ENCODE measurements at places on chromosomes 1 and 21.

GRCh38 chr1:55323760-55324159 is 108.6 kb upstream of the USP24 start:
- DNase-seq: no peak

DNA sequence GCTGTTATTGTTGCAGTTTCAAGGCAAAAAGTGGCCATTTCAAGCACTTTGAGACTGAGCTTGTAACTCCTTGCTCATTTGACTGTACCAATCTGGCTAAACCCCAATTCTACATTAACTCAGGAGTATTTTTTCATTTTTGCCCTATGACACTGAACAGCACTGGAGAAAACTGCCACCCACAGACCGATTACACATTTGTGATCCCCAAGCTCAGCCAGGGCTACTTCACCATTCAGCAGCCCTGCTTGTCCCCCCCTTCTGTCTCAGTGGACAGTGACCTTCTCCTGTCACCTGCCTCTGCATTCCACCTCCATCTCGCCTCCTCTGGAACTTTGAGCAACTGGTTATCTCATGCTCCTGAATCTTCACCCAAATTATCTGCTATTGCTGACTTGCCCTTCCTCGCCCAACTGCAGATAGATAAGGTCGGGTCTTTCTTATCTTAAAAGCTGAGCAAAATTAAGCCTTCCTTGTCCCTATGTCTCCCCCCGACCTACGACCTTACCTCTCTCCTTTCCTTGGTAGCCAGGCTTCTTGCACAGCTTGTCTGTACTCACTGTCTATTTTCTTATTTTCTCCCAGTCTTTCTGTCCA is 25.3 kb downstream of the SPATA46 start:
- DNase-seq: no peak

DNA sequence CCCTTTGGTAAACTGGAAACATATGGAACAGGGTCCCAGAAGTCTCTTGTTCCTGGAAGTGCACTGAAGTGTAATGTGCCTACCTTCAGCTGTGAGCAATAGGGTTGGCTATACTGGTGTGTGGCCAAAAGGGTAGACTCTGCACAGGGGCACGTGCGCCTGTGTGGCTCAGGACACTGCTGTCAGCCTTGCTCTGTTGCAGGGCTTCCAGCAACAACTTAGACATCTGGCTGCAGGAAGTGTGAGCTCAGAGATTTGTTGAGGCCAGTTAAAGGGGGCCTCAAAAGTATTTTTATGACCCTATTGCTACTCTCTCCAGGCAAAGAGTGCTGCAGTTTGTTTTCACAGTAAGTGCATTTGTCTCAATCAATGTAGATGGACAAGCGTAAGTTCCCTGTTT is 7.5 kb downstream of the CTPS1 start:
- no peak for DNase-seq

- no peak for DNase-seq
These were observed 135.7 kb downstream of the ROR1 start for GRCh38 chr1:63909526-63909925.

GRCh38 chr21:16071761-16072160 is 342.0 kb downstream of the USP25 start:
- no peak for DNase-seq

GRCh38 chr1:119674111-119674526 is 26.1 kb upstream of the ZNF697 start:
- no peak for DNase-seq

DNA sequence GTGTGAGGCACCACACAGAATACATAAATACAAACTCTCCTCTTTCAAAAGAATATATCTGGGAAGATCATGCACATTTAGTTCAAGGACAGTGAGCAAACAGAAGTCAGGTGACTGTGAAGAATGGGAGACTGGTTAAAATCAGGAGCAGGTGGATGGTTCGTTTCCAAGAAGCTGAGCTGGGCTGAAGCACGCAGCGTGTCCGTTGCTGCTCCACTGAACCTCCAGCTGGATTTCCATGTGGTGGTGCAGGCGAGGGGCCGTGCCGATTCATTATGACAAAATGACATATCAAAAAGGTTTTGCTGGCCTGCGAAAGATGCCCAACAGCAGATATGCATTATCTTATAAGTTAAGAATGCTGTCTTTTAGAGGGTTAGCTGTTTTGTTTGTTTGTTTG is 66.0 kb downstream of the OLIG1 start:
- DNase-seq: no peak

DNA sequence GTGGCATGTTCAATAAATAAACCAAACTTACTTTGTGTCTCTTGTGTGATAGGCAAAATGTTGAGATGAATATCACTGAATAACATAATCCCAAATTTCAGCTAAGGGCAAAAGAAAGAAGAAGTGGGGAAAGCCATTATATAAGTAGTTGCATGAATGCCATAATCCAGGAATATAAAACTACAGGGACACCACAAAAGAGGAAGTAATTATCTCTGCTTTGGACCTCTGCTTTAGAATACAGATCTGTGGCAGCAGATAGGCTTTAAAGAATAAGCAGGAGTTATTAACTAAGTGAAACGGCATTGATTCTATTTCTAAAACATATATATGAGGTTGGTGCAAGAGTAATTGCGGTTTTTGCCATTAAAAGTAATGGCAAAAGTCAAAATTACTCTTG is 288.5 kb upstream of the SNX7 start:
- no peak for DNase-seq

DNA sequence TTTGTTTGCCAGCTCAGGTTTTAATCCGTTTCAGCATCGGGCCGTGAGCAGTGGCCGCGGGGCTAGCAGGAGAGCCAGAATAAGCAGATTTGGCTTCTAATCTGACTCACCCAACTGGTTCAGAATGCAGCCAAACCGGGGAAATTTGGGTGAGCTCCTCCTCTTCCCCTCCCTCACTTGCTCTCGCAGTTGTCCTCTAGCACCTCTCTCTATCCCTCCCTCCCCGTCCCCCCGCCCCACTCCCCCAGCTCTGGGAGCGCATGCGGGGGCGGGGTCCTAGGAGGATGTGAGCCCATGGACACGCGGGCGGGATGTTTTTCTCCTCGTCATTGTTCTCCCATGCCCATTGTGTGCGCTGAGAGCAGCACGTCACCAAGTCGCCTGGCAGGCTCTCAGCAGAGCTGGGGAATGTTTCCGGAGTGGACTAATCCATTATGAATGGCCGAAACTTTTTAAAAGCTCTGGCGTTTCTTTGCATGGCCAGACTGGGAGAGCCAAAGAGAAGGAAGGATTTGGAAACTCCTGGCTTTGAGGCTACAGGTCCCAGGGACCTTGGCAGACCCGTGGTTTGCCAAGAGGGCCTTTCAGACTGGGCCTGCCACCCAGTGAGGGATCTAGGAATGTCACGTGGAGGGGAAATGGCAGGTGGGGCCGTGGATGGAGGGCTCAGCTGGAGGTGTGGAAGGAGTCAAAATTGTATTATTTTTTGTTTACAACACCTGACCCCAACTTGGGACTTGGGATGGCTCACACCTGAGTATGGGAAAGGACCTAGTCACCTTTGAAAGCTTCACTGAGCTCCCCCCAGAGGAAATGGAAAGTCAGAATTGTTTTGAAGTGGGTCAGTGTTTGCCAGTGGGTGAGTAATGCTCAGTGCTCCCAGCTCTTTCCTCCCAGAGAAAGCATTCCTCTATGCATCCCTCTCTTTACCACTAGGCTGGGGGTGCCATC is 39.2 kb downstream of the CDK18 start:
- peak; percentile 31 for DNase-seq

DNA sequence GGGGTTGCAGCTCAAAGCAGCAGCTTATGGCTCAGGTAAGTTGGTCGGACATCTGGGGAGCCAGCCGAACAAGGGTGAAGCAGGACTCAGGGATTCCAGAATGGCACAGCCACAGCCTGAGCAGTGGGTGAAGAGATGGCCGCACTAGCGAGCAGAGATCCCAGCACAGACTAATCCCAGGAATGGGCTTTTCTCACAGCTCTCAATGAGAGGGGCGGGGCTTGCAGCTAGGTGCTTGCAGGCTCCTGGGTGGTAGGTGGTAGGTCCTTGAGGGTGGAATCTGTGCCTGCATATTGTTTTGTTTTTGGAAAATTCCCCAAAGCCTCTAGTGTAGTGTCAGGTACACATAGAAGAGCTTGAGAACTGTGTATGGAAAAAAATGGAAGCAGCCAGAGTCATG is 9.0 kb downstream of the KIAA0040 start:
- no peak for DNase-seq

GRCh38 chr21:44589094-44589493 is 3.2 kb downstream of the KRTAP10-6 start:
- DNase-seq: no peak

- no peak for DNase-seq
These were observed 189.4 kb upstream of the FGGY start for GRCh38 chr1:59107516-59107915.

DNA sequence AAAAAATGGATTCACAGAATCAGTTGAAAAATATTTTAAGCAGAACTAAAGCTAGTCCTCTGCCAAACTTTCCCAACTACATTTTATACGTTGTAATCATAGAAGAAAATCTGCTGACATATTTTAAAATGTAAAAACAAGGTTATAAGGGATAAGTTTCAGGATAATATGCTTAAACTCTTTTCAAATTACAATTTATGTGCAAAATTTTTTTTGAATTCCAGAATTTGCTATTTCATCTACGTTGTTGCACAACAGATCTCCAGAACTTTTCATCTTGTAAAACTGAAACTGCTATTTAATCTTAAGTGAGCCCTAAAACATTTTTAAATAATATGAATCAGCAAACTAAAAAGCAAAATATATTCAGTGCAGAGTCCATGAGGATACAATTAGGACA is 5.9 kb downstream of the EDEM3 start:
- no peak for DNase-seq

DNA sequence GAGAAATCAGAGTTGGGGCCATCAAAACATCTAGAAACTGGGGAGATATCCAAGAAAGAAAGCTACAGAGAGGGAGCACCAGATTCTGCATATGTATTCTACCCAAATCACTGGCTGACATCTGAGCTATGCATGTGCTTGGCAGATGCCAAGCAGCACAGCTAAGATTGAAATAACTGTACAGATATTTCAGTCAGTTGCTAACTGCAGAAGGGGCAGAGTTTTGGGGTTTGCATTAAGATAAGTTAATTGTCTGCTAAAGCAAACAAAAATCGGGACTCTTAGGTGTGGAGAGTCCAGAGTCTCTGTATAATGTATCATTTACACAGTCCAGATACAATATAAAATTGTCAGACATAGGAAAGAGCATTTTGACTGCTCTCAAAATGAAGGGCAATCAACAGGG is 437.1 kb downstream of the PTBP2 start:
- DNase-seq: no peak

DNA sequence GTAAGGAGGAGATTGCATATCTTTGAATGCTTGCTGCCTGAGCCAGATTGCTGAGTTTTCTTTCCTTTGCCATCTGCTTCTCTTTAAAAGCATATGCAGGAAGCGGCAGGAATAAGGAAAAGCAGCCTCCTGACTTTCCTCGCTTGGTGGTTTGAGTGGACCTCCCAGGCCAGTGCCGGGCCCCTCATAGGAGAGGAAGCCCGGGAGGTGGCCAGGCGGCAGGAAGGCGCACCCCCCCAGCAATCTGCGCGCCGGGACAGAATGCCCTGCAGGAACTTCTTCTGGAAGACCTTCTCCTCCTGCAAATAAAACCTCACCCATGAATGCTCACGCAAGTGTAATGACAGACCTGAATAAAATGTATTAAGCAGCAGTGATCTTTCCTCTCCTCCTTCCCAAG is 1.5 kb downstream of the CORT start:
- DNase-seq: no peak

DNA sequence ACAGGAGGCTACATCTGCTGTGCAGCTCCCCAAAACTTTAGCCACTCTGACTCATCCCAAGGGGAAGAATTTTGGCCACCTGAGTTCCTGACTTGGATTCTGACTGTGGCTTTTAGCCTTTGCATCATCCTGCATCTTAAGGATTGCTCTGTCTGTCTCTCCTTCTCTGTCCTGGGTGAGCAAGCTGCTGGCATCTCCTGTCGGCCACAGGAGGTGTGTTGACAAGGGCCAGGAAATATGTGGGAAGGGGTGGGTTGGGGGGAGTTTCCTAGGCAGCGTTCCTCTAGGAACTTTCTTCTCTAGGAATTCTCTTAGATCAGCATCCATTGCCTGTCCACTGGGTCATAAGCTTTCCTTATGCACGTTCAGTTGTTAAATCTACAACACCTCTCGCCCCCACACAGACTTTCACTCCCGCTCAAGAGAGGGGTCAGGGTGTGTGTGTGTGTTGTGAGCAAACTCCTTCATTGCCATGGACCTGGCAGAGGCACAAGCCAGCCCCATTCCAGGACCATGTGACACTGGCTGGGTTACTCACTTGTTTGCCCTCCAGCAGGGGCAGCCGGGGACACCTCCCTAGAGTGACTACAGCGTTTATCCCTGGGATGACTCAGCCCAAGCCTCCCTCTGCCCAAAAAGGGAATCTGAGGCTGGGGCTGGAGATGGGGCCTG is 145.0 kb upstream of the DUSP10 start:
- no peak for DNase-seq

- no peak for DNase-seq
These were observed 24.7 kb upstream of the LRRN2 start for GRCh38 chr1:204709960-204710912.

DNA sequence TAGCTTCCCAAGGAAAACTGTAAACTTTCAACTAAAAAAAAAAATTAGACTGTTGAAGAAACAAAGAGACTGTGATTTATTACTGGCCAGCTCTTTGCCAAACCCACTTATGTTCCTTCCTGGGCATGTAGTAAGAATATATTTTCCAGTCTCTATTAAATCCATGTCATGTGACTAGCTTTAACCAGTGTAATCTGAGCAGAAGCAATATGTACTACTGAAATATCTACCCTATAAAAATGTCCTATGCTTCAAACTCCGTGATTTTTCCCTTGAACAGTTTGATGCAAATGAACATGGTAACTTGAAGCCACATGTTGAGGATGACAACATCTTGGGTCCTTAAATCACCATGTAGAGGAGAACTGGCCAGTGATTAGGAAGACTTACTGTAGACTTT is 144.5 kb downstream of the NTMT2 start:
- no peak for DNase-seq

- DNase-seq: no peak
These were observed 281.0 kb downstream of the PTPRC start for GRCh38 chr1:198919667-198920398.

DNA sequence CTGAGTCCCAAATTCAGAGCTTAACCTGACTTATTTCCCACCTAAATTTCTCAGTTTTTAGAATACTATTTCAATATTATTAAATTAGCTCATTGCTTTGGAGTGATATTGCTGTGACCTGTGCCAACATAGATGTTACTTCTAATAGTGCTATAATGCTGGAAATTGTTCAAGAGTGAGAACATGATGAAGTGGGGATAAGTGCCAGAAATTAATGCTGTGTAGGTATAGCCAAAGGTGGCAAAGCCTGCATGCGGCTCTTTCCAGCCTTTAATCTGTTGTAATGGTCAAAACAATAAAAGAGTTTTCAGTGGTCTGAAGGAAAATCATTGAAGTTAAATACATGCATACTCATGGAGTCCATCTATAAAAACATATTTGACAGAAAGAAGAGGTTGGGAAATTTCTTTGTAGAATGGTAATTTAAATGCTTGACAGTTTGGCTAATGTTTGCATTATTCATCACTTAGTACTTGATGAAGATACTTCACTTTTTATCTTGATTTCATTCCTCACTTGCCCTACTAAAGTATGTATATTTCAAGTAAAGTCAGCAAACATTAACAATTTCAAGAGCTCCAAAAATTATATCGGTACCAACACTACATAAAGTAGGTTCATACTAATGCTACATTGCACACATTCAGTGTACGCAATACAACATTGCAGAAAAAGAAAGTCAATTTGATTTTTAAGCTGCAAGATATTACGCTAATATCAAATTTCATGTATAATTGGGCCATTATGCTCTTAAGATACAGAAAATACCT is 82.1 kb downstream of the OLFM3 start:
- no peak for DNase-seq

- DNase-seq: no peak
These were observed 3.4 kb upstream of the GPR89B start for GRCh38 chr1:147924813-147925212.
